Ureter (tissue), 1 donor: ENCODE measurements at places on chromosomes 1 and 21. TPM values are rescaled to one million over a fixed set of nuclear protein-coding genes. Genes with fewer than 3 reads are reported as not detected.
A peak's percentile ranks its signal among the peaks of the same experiment; 100 is the strongest.

- DNase-seq = no peak
These were observed 69.9 kb upstream of the WDR26 start for GRCh38 chr1:224504297-224505041.

GRCh38 chr1:172653015-172653709 is 5.7 kb upstream of the FASLG start:
- DNase-seq = no peak

The TCEA3 gene
- total RNA-seq = 50.2 TPM

DNA sequence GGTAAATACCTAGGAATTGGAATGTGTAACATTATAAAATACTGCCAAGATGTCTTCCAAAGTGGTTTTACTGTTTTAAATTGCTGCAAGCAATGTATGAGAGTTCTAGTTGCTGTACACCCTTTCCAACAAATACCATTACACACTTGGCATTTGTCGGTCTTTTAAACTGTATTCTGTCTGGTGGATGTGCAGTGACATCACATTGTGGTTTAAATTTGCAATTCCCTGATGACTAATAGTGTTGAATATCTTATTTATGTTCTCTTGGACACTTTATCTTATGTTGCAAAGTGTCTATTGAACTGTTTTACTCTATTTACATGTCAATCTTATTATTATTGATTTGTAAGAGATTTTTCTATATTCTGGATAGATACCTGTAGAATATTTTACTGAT is 561.2 kb upstream of the B3GALT2 start:
- no peak for DNase-seq

DNA sequence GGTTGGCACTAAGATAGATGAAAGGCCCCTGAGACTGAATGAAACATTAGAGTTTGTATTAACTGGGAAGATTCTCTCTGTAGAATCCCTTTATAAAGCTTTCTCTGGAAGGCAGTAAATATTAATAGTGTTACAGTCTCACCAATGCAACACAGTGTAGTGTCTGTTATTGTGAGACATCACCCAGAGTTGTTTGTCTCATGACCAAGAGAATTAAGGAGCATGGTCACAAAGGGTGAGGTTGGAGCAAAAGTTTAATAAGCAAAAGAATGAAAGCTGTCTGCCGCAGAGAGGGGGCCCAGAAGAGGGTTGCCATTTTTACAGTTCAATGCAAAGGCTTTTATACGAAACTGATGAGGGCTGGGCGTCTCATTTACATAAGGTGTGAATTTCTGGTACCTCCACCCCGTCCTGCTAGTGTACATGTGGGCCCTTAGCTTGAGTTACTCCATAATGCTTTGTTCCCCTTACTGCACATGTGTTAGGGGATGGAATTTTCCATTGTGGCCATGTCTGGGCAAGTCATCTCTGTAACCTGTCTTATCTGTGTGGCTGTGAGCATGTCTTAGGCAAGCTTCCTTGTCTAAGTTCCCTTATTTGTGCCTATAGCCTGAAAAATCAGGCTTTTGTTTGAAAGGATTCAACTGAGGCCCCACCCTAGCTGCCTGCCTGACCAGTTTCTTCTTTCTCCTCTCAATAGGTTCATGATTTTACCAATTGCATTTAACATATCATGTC is 184.1 kb downstream of the RASAL2 start:
- DNase-seq = no peak

DNA sequence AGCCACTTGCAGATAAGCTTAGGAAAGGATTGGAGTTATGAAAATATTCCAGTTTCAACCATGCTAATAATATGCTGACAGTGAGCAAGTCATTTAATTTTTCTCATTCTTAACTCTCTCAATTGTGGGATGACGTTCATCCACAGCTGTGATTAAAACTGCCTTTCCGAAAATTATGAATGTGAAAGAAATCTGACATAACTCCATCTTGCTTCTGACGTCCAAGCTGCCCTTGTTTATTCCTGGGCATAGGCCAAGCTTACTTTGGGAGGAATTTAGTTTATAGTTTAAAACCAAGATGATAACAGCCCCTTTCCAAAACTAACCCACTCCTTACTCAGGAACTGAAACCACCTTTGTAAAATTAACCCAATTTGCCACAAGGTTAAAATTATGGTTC is 11.0 kb upstream of the RGS18 start:
- DNase-seq = no peak

DNA sequence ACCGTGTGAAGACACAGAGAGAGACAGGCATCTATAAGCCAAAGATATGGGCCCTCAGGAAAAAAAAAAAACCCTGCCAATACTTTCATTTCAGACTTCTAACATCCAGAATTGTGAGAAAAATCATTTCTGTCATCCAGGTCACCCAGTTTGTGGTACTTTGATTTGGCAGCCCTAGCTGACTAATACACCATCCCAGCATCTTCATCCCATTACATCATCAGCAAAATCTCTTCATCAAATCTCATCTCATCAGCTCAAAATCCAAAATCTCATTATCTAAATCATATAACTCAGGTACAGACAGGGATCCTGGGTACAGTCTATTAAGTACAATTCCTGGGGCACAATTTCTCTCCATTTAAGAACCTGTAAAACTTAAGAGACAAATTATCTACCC is 51.9 kb upstream of the GJA8 start:
- no peak for DNase-seq

DNA sequence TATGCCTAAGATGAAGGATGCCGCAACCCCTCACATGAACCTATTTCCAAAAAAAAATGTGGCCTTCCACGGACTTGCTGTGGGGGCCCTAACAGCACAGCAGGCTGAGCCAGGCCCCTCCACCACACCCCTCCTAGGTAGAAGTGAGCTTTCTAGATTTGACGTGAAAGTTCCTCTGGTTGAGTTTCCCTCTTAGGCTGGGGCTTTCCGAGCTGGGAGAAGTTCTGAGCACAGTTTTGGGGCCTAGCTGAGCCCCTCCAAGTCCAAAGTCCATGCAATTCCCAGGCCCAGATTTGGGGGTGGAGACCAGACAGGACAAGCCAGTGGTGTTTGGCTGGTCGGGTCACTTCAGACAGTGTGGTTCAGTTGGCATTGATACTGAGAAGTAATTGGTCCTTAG is 13.8 kb upstream of the PHLDA3 start:
- DNase-seq = no peak

The PADI3 gene
- total RNA-seq = 65.3 TPM

GRCh38 chr1:246037832-246038231 is 469.2 kb downstream of the SMYD3 start:
- no peak for DNase-seq

The CD5L gene
- not detected for total RNA-seq

The IRF2BP2 gene
- 118 TPM for total RNA-seq

GRCh38 chr1:183834568-183834967 is 29.6 kb downstream of the RGL1 start:
- no peak for DNase-seq

The TEX38 gene
- total RNA-seq = 0.39 TPM

DNA sequence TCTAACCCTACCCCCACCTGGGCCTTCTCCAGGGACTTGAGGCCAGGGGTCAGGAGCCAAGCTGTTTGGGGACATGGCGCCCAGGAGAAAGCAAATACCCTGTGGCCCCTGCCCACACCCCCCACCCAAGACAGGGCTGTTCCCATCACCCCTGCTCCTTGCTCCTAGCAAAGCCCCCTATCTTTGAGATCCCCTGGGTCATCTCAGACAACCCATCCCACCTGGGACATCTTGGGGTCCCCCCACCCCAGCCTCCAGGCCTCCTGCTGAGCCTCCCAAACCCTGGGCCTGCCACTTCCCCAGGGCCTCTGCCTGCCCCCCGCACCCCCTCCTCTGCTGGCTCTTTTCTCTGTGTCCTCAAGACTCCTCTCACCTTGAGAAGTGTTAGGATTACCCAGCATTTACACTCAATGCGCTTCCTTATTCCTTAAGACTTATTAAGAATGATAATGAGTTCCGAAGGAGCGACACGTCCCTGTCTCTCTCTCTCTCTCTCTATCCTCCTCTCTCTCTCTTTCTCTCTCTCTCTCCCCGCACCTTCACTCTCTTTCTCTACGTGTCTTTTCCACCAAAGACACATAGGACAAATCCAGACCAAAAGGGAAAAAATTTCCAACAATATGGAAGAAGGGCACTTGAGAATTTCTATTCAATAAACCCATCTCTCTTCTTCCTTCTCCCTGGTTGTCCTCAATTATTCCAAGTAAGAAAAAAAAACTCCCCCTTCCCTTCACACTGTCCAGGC is 7.2 kb downstream of the CASZ1 start:
- DNase-seq = no peak

- DNase-seq = no peak
These were observed 4.3 kb upstream of the SHISA4 start for GRCh38 chr1:201884425-201884824.

DNA sequence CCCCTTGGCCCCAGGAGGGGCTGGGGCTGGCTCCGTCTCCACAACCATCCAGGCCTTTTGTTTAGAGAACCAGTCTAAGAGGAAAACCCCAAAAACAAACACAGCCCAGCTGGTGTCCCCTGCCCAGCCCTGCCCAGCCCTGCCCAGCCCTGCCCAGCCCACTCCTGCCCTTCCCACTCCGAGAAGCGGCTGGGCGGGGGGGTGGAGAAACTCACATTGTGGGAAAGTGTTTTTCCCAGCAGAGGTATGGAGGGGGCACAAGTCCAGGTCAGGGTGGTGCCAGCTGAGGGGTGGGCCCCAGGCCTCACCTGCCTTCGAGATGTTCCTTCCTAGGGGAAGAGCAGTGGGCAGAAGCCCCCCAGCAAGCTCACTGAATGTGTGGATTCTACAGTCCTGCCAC is 10.0 kb upstream of the FAM131C start:
- DNase-seq = no peak

GRCh38 chr1:232986527-232986922 is 36.1 kb downstream of the NTPCR start:
- DNase-seq = no peak

DNA sequence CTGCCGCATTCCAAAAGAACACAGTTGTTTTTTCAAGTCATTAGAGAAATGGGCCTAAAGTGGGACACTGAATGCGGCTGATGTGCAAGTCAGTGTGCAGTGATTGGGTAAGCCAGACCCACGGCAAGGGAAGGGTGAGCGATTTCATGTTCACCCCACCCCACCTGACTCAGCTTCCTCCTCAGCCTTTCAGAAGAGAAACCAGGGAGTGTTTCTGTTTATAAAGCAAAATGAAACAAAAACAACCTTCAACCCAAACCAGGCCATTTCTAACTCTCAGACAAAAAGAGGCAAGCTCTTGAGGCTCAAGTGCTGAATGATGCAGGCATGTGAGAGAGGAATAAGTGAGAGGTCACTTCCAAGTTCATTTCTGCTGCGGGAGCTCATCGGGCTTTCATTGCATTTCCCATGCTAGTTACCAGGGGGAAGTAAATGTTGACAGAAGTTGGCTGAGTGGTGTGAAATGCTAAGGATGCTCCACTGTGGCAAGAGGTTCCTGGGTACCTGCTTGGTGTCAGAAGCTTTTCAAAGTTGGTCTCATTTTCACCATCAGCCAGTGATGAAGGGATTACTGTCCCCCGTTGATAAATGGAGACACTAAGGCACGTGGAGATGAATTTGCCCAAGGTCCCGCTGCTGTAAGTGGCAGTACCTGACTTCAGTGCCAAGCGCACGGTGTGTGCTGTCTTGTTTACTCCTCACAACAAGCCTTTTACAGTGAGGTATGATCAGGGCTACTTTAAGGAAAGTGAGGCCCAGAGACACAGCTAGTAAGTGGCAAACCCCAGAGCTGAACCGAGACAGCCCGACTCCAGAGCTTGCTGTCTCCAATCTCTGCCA is 29.1 kb downstream of the STPG1 start:
- peak; percentile 73 for DNase-seq

DNA sequence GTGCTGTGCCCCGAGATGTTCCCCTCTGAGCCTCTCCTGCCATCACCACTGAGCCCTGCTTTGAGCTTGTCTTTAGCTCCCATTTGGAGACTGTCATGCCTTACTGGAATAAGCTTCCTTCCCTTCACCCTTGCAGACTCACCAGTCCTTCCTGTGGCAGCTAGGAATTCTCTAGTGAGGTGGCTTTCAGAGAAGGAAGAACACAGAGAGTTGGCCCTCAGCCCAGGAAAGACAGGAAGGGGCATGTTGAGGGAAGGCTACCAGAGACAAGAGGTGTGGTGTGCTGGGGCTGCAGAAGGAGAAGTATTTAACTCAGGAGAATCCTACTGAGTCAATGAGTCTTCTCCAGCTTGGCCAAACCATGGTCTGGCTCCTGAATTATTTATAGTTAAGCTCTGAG is 76.3 kb downstream of the UCK2 start:
- DNase-seq = peak; percentile 83

GRCh38 chr21:45294509-45295291 is 7.0 kb upstream of the POFUT2 start:
- peak; percentile 85 for DNase-seq

The GPR153 gene
- total RNA-seq = 7.2 TPM

DNA sequence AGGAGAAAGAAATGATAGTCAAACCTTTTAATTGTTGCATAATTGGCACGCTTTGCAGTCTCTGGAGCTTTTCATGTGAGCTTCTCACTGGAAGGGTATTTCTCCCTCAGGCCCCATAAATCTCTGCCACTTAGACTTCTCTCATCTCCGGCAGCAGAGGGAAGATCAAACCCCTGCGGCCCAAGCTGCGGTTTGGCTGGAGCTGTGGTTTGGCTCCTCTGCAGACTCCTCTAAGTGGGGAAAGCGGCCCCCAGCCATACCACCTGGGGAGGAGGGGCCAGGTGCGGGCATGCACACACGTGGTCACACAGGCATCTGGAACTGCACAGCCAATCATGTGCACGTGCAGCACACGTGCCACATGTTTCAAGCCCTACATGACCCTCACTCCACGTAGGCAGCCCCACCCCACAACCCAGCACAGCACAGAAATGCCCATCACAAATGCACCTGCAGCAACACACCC is 58.3 kb downstream of the UBE2T start:
- no peak for DNase-seq

The FCRL4 gene
- not detected for total RNA-seq

- DNase-seq = no peak
These were observed 211.7 kb upstream of the PTGFR start for GRCh38 chr1:78279051-78279450.

The CFHR3 gene
- 1.1 TPM for total RNA-seq

DNA sequence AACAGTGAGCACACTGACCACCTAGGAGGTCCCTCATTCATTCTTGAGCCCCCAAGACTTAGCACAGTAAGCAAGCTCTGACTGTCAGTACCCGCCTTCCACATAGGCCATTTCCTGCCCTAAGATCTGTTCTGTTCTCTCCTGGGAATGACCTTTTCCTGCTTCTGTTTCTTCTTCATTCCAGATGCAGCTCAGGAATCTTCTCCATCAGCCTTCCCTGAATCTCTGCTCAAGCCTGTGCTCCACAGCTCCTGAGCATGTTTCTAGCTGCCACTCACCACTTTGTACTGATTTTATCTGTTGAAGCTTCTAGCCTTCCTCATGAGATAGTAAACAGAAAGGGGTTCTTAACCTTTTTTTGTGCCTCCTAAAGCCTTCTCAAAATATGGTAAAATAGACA is 56.6 kb downstream of the ZNF281 start:
- no peak for DNase-seq

The GATAD2B gene
- 43.1 TPM for total RNA-seq
